NCI-H187 (cell line): ENCODE measurements at places on chromosomes 1 and 21.
A peak's percentile ranks its signal among the peaks of the same experiment; 100 is the strongest.

DNA sequence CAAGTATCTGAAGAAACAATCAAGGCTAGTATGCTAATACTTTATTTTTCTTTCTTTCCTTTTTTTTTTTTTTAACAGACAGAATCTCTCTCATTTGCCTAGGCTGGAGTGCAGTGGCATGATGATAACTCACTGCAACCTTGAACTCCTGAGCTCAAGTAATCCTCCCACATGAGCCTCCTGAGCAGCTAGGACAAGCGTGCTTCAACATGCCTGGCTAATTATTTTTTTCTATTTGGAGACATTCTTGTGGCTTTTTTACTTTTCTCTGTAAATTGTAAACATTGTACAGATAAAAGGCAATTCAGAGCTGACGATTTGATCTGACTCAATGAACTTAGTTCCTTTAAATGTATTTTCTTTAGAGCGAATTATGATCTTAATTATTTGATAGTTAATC, 41.4 kb downstream of the CCDC18 start:
- DNase-seq = no peak

DNA sequence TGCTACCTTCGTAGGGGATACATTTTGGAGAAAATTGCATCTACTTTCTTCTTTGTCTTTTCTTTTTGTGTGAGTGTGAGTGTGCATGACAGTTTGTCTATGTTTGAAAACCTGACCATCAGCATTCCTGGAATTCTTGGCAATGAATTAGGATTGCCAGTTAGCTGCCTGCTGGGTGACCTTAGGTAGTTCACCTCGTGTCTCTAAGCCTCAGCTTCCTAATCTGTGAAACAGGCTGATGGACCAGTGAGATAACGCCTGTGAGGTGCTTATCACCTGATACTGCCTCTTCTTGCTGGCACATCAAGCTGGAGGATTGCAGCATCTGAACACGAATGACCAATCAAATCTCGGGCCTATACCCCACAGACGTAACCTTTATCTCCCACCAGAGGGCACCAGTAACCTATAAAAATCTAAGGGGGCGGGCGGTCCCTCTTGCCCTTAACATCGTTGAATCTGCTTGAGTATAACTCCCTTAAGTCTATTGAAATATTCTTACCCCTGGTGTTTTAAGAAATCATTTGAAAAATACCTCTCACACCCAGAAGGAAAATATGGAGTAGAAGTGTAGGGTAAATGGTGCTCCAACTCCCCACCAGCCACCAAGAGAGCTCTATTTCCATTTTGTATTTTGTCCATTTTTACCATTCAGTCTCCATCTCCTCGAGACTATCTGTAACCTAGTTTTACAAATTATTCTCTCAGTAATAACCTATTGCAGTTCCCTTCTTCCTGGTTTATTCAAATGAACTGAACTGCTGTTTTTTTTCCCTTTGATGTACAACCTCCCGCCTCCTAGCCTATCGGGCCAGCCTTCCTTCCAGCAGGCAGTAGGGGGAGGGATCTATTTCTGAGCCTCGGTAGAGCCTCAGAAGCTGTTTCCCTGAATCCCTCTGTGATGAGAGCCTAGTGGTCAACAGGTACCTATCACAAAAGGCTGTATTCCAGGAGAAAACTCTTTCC, 49.7 kb downstream of the MDM4 start:
- DNase-seq = peak; percentile 77

DNA sequence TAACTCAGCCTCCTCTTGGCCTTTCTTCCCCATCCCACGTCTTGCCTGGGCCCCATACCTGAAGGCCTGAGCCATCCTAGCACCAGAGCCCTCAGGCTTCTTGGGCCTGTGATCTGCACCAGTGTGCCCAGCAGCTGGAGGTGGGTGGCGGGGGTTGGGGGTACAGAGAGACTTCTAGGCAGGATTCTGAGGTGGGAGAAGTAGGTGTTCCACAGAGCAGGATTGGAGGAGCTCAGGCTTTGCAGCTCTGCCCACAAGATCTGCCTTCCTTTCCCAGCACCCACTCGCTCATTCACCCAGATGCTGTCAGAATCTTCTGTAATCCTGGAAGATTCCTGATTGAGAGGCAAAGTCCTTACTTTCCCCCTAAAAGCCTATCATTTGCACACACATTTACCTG, 10.0 kb upstream of the GJB5 start:
- no peak for DNase-seq

- no peak for DNase-seq
These were observed 316.0 kb downstream of the VAV3 start for GRCh38 chr1:107649023-107649422.

- no peak for DNase-seq
These were observed 1.0 kb upstream of the TNNI1 start for GRCh38 chr1:201422436-201423030.

GRCh38 chr1:212607913-212608391, 609 bp upstream of the ATF3 start:
- no peak for DNase-seq
